ENCODE measurements at places on chromosomes 7 and 10. TPM values are rescaled to one million over a fixed set of nuclear protein-coding genes. Genes with fewer than 3 reads are reported as not detected.

LIMK1 gene
- total RNA-seq: 23.4 TPM

FAM24B gene
- total RNA-seq: 17.1 TPM

TPK1 gene
- total RNA-seq: 8.8 TPM

MYO3A gene
- not detected for total RNA-seq

SYT15B gene
- total RNA-seq: 0.07 TPM

OLAH gene
- total RNA-seq: 1.4 TPM

HERPUD2 gene
- 28.1 TPM for total RNA-seq

VIPR2 gene
- not detected for total RNA-seq

ZNF365 gene
- total RNA-seq: 2.9 TPM

EN2 gene
- total RNA-seq: not detected

COL28A1 gene
- 0.29 TPM for total RNA-seq

RGS10 gene
- 26.0 TPM for total RNA-seq

ETV1 gene
- 5.9 TPM for total RNA-seq

SLC26A3 gene
- not detected for total RNA-seq

CRHR2 gene
- not detected for total RNA-seq

CACNB2 gene
- total RNA-seq: 3.3 TPM

HGF gene
- not detected for total RNA-seq

IL15RA gene
- total RNA-seq: 6.0 TPM

DHX32 gene
- 45.6 TPM for total RNA-seq

MLXIPL gene
- 1.5 TPM for total RNA-seq

HOXA6 gene
- 2.0 TPM for total RNA-seq

CCNJ gene
- total RNA-seq: 10.8 TPM

NUTM2B gene
- 0.88 TPM for total RNA-seq

FAS gene
- total RNA-seq: 55.6 TPM

SLC39A12 gene
- not detected for total RNA-seq

CALML5 gene
- not detected for total RNA-seq

ACSM6 gene
- total RNA-seq: not detected

PLPP4 gene
- 0.86 TPM for total RNA-seq

GPRIN2 gene
- total RNA-seq: not detected

AKR1B15 gene
- not detected for total RNA-seq

HMX2 gene
- not detected for total RNA-seq

PKD2L1 gene
- not detected for total RNA-seq

RPEL1 gene
- total RNA-seq: not detected

SPDYE17 gene
- not detected for total RNA-seq

PIK3CG gene
- total RNA-seq: not detected

SLC18A3 gene
- not detected for total RNA-seq

SLC13A4 gene
- total RNA-seq: not detected

SLC13A1 gene
- not detected for total RNA-seq

BLNK gene
- total RNA-seq: 1.0 TPM

UROS gene
- total RNA-seq: 55.0 TPM

ERVW-1 gene
- not detected for total RNA-seq

AKR1C8 gene
- total RNA-seq: not detected

GOLGA7B gene
- not detected for total RNA-seq

ZNF239 gene
- total RNA-seq: 16.4 TPM

C10orf53 gene
- total RNA-seq: not detected

MYH16 gene
- not detected for total RNA-seq

PHKG1 gene
- total RNA-seq: 1.2 TPM

BAG3 gene
- total RNA-seq: 53.7 TPM

CYP26A1 gene
- not detected for total RNA-seq

MUC3A gene
- not detected for total RNA-seq

COL26A1 gene
- not detected for total RNA-seq

OPN4 gene
- not detected for total RNA-seq

UPK3B gene
- 1.0 TPM for total RNA-seq

CCDC3 gene
- total RNA-seq: 0.10 TPM
